Activated CD4-positive, alpha-beta T cell treated with anti-CD3 and anti-CD28 coated beads for 36 hours (primary cell): ENCODE measurements at places on chromosomes 2 and 18.

DNA sequence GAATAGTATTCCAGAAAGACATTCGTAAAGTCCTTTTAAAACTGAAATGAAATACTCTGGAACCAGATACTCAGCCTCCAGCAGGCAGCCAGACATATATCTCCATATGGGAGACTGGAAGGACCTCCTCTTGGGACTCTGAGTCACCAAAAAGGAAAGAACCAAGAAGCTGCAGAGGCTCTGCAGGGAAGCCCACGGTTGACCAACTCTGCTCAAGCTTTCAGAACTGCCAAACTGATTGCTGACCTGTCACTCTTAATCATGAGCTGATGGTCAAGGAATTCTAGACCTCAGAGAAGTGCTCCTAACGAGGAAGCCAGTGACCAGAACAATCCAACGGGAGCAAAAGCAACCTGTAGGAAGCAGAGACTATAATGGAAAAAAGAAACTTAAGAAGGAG lies 434.7 kb downstream of the EIPR1 start:
- DNase-seq = no peak

DNA sequence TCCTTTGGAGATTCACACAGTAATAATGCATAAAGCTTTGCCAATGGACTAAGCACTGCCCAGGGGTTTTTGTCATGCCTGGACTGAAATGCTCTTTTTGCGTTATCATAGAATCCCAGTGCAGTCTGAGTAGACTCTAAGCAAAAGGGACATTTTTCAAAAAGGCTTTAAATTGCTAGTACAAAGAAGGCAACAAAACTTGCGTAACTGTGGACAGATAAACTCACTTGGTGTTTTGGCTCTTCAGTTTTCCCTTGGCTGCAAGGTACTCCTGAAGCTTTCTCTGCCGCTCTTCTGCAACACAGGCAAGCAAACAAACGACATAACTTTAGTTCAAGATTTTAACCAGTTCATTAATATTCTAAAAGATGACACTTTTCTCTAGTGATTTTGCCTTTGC lies 2.1 kb downstream of the CKAP2L start:
- no peak for DNase-seq

- DNase-seq = no peak
Observed at GRCh38 chr18:52963481-52963880, 623.5 kb downstream of the DCC start.

GRCh38 chr2:62577994-62578781 lies 72.2 kb upstream of the TMEM17 start:
- DNase-seq = no peak

DNA sequence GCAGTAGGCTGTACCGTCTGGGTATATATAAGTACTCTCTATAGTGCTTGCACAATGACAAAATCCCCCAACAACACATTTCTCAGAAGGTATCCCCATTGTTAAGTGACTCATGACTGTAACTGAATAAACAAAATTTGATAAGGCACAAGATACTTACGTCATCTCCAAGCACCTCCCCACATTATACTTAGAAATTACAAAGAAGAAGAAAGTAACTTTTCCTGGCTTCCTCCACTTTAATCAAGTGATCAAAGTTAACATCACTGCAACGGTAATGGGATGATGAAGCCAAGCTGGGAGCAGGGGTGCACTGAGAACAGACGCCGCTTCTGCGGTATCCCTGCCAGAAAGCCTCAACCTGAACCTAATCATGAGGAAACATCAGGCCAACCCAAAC lies 9.7 kb downstream of the TNS1 start:
- no peak for DNase-seq

DNA sequence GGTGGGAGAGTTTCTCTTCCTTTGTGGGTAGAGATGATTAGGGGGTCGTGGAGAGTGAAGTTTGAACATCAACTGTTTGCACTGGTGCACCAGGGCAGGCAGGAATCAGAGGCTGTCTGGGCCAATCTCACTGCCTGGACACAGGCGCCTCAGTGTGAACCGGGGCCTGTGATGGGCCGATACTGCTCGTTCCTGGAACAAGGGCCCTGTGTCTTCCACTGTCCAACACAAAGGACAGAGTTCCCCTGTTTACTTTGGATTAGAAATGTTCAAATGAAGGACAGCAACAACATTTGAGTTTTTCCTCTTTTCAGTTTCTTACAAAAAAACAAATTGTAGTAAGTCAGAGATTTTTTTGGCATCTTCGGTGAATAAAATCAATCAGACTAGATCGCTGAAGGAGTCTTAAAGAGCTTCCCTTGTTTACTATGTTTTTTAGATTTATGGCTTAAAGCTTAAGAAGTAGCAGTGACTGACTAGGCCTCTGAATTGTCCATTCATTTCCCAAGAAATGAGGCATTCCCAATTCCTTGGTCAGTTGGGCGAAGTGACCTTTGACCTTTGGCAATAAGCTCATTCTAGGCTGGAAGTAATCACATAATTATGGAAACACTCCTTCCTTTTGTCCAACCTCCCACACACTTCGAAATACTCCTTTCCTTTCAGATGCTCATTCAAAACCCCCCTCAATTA lies 11.6 kb upstream of the TGFA start:
- no peak for DNase-seq

DNA sequence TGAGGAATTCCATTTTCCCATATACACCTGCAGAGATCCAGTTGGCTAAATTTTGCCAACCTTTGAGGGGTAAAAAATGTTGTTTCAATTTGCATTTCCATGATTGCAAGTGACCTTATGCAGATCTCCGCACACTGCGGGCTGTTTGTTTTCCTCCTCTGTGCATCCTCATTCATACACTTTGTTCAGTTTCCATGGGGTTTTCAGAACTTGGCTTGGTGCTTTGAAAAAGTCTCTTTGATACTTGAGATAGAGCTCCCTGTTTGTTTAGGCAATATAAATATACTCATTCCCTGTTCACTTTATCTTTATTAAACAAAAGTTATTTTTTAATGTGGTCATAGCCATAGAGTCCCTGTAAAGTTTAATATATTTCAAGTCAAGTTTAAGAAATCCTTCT lies 353.1 kb downstream of the CMPK2 start:
- DNase-seq = no peak

DNA sequence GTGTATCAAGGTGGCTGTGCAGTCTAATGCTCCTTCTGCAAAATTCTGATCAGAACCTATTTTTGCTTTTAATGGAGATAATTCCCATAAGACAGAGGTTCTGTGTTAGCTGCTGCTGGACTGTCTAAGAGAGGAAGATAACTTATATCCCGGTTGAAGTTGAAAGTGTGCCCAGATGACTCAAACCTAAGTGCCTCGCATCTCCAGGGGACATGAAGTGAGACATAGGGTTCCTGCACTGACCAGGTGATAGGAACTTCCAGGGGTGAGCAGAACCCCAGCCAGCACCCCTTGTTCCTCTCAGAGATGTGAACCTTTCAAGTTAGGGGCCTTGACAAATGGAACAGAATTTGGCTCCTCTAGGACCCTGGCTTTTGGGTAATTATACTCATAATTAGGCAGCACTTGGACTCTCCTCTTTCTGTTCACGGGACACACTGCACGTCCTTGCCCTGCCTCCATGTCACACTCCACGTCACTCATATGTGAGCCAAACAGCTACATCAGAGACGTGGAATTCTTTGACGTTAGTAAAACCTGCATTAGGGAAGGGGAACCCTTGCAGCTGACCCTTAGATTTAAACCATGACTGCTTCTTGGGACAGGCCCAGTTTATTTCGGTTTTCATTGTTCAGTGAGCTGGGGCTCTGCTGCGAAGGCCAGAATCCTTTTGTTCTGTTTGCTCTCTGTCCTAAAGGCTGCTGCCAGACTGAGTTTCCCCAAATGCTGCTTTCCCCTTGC lies 104.5 kb upstream of the ALPP start:
- no peak for DNase-seq

- DNase-seq = no peak
Observed at GRCh38 chr2:7060631-7061449, 143.6 kb downstream of the RNF144A start.

DNA sequence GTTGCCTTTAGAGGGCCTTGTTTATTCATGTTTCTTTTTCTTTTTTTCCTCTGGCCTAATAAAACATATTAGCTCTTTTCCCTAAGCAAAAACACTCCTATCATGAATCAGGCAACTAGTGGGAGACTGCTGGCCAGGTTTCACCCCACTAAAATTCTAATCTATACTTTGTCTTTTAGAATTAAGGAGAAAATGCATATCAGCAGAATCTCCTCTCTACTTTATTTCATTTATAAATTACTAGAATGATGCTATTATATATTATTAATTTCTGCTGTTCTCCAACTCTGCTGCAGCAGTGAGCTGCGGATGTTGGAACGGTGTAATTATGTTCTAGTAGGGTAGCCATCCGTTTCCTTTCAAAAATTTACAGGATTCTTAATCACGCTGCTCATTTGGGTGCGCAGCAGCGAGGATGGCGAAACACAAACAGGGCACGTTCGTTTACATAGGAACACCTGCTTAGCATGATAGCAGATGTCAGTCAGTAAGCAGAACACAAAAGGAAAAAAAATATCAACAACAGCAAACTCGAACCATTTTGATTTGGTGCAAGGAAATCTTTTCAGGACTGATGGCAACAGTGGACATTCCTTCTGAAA lies 30.5 kb downstream of the ZEB2 start:
- no peak for DNase-seq

DNA sequence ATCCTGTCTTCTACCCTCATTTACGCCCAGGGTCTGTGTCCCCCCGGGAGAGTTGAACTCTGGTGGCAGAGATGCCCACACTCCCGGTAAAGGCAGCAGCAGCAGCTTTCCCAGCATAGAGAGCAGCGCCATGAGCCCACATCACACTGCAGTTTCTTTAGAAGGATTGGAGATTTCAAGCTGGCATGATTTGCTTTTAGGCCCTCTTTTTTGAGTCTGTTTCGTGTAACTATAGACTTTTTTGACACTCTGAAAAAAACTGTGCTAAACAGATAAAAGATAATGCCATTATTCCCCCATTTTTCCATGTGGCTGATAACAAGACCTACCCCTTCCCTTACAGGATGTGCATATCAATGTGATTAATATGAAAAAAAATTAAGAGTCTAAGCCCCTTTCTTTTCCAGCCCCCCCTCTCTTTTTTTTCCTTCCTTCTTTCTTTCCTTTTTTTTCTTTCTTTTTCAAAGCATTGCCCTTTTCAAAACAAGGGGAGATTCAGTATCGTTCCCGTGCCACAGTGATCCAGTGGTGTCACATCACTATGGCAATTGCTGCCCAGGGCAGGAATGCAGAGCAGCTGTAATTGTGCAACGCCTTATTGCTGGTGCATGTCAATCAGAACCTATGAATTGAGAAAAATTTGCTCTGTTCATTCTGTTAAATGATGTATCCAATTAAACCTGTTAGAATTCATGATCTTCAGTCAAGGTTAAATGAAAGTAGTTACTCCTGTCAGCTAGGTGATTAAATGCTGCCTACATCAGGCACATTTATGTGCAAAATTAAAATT lies 104.5 kb downstream of the CDCA7 start:
- DNase-seq = no peak

DNA sequence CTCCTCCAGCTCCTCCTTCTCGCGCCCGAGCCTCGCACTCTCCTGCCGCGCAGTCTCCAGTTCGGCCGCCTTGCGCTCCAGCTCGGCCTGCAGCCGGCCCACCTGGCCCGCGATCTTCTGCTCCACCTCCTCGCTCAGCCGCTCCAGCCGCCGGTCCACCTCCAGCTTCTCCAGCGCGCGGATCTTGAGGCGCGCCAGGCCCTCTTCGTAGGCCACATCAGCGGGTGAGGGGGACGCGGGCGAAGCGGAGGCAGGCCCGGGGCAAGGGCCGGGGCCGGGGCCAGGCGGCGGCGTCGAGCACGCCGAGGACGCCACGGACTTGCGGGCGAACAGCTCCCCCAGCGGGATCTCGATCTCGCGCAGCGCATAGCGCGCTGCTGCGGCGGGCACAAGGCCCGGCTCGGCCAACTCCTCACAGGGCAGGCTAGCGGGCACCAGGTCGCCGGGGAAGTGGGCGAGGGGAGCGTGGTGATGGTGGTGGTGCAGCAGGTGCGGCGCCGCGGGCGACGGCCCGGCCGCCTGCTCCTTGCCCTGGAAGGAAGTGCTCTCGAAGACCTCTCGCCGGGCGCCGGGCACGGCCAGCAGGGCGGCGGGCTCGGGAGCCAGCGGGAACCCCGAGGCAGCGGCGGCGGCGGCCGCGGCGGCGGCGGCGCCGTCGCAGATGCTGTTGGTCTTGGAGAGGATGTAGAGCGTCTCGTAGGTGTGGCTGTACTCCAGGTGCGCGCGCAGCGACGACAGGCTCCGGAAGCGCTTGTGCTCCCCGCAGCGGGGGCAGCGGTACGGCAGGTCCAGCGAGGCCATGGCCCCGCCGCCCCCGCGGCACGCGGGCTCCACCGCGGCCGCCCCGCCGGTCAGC lies 15.2 kb downstream of the FBXO41 start:
- peak; percentile 86 for DNase-seq

DNA sequence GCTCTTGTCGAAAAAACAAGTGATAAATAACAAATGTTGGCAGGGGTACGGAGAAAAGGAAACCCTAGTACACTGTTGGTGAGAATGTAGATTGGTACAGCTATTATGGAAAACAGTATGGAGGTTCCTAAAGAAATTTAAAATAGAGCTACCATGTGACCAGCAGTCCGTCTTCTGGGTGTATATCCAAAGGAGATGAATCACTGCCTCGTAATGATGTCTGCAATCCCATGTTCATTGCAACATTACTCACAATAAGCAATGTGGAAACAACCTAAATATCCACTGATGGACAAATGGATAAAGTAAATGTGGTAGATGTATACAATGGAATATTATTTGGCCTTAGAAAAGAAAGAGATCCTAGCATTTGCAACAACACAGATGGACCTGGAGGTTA lies 50.6 kb downstream of the SLC16A14 start:
- DNase-seq = no peak

- no peak for DNase-seq
Observed at GRCh38 chr2:235588750-235589149, 94.9 kb downstream of the AGAP1 start.

DNA sequence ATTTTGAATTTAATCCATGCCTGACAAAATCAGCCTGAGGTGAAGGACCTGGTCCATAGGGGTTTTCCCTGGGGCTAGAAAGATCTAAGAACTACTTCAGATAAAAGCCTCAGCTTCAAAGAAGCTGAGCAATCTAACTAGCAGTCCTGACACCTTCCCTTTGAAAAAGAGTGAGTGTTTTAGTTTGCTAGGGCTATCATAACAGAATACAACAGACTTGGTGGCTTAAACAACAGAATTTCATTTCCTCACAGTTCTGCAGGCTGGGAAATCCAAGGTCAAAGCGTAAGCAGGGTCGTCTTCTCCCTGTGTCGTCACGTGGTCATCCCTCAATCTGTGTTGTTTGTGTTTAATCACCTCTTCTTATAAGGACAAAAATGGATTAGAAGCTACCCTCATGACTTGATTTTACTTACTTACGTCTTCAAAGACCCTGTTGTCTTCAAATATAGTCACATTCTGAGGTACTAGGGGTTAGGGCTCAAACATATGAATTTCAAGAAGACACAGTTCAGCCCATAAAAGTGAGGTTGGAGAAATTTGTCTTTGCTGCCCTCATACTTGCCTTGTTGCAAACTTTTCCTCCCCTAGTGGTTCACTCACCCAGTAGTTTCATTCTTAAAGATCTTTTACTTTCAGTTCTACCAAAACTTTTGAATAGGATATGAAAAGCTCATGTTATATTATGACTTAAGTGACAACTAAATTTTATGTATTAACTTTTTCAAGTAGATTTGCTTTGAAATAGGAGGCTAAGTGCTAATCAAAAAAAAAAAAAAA lies 673.8 kb downstream of the ARHGAP15 start:
- no peak for DNase-seq

GRCh38 chr2:20939931-20940795 lies 103.7 kb downstream of the APOB start:
- DNase-seq = no peak
